ENCODE measurements at places on chromosomes 4 and X.

- no peak for DNase-seq
Measured at GRCh38 chr4:155119006-155119405, 89.4 kb upstream of the NPY2R start.

DNA sequence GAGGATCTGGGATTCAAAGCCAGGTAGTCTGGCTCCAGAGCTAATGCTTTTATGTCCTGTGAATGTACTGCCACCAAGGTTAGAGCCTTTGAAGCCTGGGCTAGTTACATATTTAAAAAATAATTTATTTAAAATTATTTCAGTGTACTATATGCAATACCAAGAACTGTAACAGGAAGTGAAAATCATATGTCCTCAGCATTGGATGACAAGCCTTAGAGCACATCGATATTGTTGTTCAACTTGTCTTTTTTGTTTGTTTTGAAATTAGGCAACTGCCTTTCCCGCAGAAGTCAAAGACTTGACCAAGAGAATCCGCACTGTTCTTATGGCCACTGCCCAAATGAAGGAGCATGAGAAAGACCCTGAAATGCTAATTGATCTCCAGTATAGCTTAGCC, 73.1 kb upstream of the IL13RA1 start:
- no peak for DNase-seq

DNA sequence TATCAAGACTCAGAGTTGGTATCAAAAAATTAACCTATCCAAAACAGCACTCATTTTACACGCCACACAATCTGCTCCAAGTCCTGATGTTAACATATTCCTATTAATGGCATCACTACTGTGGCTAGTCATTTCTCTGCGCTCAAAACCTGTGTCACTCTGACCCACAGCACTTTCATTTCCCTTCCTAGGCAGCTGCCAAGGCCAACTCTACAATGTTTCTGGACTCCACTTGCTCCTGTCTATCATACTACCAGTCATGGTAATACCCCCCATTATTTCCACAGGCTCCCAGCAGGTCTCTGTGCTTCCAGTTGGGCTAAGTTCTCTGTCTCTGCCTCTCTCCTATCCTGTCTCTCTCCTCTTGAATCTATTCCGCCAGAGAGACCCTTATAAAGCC, 323.6 kb downstream of the NR3C2 start:
- DNase-seq: no peak

- no peak for DNase-seq
Measured at GRCh38 chr4:127832585-127832984, 48.1 kb upstream of the PLK4 start.

- DNase-seq: no peak
Measured at GRCh38 chrX:126394681-126395080, 157.9 kb downstream of the DCAF12L1 start.

- DNase-seq: no peak
Measured at GRCh38 chr4:155208258-155209054, at the start of gene NPY2R. TSS of gene NPY2R (plus strand) at chr4:155208636. CDS start at chr4:155213940, 5,304 bp downstream.

DNA sequence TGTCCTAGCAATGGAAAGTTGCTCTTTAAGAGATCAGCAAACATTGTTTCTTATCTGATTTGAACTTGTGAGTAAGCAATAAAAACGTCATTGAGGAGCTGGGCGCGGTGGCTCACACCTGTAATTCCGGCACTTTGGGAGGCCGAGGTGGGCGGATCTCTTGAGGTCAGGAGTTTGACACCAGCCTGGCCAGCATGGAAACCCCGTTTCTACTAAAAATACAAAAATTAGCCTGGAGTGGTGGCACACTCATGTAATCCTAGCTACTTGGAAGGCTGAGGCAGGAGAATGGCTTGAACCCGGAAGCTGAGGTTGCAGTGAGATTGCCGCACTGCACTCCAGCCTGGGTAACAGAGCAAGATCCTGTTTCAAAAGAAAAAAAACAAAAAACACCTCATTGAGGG, 11.2 kb upstream of the PLAC8 start:
- DNase-seq: no peak

DNA sequence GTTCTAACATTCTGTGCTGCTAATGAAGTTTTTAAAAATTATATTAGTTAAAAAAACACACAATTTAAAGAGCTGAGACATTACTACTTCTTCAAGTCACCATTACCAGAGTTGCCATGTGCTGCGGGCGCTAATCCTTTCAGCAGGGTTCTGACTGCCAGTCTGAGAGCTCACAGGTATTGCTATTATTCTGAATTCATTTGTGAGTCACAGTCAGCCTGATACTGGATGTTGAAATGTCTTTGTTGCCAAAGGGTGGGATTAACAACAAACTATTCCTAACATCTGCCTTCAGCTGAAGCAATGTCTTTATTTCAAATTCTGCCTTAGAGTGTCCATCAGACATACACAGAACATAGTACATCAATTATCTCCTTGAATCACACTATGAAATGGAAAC, 197.1 kb upstream of the FGF13 start:
- no peak for DNase-seq

- no peak for DNase-seq
Measured at GRCh38 chrX:115591420-115591819, 30.4 kb downstream of the PLS3 start.

DNA sequence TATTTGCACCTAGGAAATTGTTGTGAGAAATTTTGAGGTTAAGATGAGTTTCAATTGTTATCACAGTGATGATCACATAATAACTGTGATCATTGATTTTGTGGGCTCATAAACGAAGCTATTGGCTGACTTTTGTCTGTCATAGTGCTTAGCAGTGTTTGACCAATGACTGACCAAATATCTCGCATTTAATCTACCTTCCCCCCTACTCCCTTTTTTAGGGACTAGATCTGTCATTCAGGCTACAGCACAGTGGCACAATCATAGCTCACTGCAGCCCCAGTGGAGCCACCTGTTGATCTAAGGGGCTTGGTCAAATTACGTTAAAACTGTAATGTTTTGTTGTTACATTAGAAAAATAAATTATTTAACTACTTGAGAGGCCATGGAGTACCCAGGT, 1.5 kb downstream of the FUNDC2 start:
- DNase-seq: no peak

DNA sequence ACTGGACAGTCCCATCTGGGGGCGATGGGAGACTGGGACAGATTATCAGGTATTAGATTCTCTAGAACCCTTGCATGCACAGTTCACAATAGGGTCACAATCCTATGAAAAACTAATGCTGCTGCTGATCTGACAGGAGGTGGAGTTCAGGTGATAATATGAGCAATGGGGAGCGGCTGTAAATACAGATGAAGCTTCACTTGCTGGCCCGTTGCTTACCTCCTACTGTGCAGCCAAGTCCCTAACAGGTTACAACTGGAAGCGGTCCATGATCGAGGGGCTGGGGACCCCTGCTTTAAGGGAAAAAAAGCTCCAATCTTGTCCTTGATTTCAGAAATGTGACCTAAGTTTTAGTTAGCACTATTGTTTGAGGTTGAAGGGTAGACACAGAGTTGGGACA, 175.2 kb downstream of the ZNF330 start:
- no peak for DNase-seq

GRCh38 chrX:141405853-141406492, 163.7 kb upstream of the SPANXC start:
- no peak for DNase-seq

- DNase-seq: no peak
Measured at GRCh38 chr4:112857461-112857860, 192.0 kb upstream of the ANK2 start.

GRCh38 chr4:101667348-101667747, 123.2 kb upstream of the BANK1 start:
- DNase-seq: no peak

GRCh38 chr4:8502836-8503585, 62.4 kb downstream of the TRMT44 start:
- DNase-seq: no peak

DNA sequence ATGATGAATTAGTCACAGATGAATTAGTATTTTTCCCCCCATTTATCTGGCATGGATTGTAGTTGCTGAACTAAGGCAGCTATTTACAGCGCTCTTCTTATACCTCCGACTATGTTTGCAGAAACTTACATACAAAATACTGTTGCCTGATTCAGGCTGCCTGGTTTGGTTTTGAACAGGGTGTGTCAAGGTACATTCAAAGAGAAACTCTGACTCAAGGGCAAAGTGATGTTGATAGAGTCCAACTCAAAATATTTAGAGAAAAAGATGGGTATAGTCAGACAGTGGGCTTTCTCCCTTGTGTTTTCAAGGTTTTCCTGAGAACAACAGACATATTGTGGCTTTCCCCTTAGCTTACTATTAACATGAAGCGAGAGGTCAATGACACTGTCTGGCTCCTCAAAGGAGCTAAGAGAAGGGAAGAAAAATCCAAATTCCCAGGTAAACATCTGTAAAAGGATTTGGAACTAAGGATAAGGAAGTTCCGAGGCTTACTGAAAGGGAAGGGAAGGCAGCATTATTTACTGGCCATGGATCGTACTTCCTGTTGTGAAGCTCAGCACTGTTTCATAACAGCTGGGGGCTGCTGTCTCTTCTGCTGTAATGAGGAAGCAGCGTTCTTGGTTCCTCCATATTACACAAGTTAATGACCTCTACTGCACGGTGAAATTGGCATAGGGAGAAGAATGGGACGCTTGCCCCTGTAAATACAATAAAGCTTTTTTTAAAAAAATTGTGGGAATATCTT, 30.9 kb downstream of the FAM9C start:
- DNase-seq: no peak

- DNase-seq: no peak
Measured at GRCh38 chr4:25007598-25007997, 23.1 kb downstream of the LGI2 start.

DNA sequence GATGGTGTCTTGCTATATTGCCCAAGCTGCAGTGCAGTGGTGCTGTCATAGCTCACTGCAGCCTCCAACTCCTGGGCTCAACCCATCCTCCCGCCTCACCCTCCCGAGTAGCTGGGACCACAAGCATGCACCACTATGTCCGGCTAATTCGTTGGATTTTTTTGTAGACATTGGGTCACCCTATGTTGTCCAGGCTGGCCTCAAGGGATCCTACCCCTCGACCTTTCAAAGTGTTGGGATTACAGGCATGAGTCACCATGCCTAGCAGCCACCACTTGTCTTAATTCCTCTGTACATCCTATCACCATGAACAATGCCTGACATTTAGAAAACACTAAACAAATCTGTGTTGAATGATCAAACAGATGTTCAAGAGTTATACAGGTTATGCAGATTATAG, 76.7 kb downstream of the NLGN4X start:
- no peak for DNase-seq

DNA sequence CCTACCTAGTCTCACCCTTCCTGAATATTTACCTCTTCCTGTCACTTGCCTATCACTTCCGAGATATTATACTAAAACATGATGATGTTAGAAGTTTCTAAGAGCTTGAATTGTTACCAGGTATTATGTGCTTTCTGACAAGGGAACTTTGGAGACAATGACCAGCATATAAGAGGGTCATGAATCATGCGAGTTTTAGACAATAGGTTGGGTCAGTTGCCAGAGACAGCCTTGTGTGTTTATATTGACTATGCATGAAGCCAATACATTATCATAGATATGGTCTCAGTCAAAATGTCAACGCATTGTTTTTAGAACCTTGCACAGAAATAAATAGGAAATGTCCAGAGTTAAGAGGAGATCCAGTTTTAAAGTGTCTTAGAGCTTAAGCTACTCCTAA, 116.8 kb downstream of the KLHL4 start:
- DNase-seq: no peak
